Left ventricle myocardium inferior (tissue), 1 donor: ENCODE measurements at places on chromosomes 11 and 22. TPM values are rescaled to one million over a fixed set of nuclear protein-coding genes. Genes with fewer than 3 reads are reported as not detected.

Gene GLB1L3
- not detected for total RNA-seq

GRCh38 chr11:103633068-103633788 lies 403.2 kb upstream of the DDI1 start:
- no peak overlapping the region for H3K4me3 ChIP-seq
- no peak for DNase-seq
- H3K27me3 ChIP-seq: no peaks in the 10 kb centered on the region
- H3K4me1 ChIP-seq: no peaks in the 10 kb centered on the region
- peak overlapping the region; percentile 81 for H3K27ac ChIP-seq

DNA sequence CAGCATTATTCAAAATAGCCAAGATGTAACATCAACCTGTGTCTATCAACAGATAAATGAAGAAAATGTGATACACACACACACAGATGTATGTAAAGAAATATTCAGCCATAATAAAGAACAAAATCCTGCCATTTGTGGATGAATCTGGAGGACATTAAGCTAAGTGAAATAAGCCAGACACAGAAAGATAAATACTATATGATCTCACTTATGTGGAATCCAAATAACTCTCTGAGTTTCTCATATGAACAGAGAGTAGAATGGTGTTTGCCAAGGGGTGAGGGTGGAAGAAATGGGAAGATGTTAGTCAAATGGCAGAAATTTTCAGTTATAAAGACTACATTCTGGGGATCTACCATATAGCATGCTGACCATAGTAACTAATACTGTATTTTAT lies 224.2 kb downstream of the GUCY1A2 start:
- no peaks in the 10 kb centered on the region for H3K27me3 ChIP-seq
- no peak for DNase-seq
- no peaks in the 10 kb centered on the region for H3K4me1 ChIP-seq
- H3K27ac ChIP-seq: no peak overlapping the region

DNA sequence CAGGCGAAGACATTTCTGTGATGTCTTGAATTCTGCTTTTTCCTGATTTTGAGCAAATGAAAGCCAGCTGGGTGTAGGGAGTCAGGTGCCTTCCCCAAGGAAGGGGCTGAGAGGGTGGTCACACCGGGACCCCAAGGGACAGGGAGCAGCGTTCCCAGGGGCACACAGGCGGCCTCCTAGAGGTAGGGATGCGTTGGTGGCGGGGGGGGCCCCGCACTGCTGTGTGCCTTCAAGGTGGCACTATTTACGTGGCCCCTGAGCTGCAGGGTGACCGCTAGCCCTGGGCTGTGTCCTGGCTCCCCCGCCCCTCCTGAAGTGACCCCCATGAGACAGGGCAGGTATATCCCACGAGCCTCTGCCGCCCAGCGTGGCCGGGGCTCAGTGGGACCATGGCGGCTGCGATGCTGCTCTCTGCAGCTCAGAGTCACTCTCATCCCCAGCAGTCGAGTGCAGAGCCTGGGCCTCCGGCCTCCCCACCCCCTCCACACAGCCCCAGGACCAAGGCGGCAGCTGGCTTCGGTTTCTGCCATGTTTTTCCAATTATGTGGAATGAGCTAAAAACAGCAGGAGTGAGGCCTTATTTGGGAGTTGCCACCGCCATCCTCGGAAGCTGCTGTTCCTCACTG lies 60.9 kb downstream of the LRP5 start:
- H3K27me3 ChIP-seq: no peaks in the 10 kb centered on the region
- peak; percentile 57 for DNase-seq
- H3K36me3 ChIP-seq: peaks cover 11% of the 10 kb centered on the region

DNA sequence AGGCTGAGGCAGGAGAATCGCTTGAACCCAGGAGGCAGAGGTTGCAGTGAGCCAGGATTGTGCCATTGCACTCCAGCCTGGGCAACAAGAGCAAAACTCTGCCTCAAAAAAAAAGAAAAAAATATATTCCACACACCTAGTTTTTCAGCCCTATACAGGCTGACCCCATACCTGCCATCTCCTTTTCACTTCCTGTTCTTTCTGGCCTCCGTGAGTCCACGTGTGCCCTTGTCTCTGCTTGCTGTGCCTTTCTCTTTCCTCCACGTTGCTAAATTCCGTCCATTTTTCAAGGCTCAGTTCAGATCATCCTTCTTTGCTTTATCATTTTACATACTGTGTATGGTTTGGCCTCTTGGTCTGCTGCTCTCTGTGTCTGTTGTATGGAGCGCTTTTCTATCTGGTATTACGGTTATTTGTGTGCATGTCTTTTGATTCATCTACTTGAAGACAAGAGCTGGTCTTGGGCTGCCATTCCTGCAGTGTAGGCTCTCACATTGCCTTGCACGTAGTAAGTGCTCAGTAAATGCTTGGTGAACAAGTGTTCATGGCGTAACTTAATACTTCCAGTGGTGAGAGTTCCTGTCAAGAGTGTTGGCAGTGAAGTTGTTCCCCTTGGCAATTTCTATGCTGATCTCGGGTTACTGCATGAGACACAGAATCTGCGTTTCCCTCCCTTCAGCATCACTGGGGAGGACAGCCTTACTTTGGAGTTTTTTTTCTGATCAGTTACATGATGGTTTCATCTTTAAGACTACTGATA lies 57.5 kb downstream of the PTPRJ start:
- H3K36me3 ChIP-seq: no peaks in the 10 kb centered on the region
- H3K4me1 ChIP-seq: peaks cover 22% of the 10 kb centered on the region
- no peak for DNase-seq
- H3K27ac ChIP-seq: no peak overlapping the region
- H3K4me3 ChIP-seq: no peak overlapping the region

- peaks cover 42% of the 10 kb centered on the region for H3K4me1 ChIP-seq
- peak; percentile 45 for DNase-seq
- H3K27ac ChIP-seq: peak overlapping the region; percentile 95
- H3K4me3 ChIP-seq: peak overlapping the region; percentile 75
- no peaks in the 10 kb centered on the region for H3K27me3 ChIP-seq
Observed at GRCh38 chr11:67463680-67464410, 5.2 kb downstream of the TMEM134 start.

Gene RRM1
- total RNA-seq: 28.5 TPM

GRCh38 chr11:11227296-11228085 lies 125.6 kb downstream of the CSNK2A3 start:
- no peak overlapping the region for H3K4me3 ChIP-seq
- H3K27ac ChIP-seq: no peak overlapping the region
- H3K36me3 ChIP-seq: no peaks in the 10 kb centered on the region
- no peaks in the 10 kb centered on the region for H3K27me3 ChIP-seq
- no peak for DNase-seq
- peaks cover 14% of the 10 kb centered on the region for H3K4me1 ChIP-seq

GRCh38 chr11:6587360-6587953 lies 16.0 kb downstream of the RRP8 start:
- peak overlapping the region; percentile 52 for H3K27ac ChIP-seq
- H3K36me3 ChIP-seq: peaks cover 14% of the 10 kb centered on the region
- DNase-seq: peak; percentile 56
- no peak overlapping the region for H3K4me3 ChIP-seq
- peaks cover 22% of the 10 kb centered on the region for H3K4me1 ChIP-seq

DNA sequence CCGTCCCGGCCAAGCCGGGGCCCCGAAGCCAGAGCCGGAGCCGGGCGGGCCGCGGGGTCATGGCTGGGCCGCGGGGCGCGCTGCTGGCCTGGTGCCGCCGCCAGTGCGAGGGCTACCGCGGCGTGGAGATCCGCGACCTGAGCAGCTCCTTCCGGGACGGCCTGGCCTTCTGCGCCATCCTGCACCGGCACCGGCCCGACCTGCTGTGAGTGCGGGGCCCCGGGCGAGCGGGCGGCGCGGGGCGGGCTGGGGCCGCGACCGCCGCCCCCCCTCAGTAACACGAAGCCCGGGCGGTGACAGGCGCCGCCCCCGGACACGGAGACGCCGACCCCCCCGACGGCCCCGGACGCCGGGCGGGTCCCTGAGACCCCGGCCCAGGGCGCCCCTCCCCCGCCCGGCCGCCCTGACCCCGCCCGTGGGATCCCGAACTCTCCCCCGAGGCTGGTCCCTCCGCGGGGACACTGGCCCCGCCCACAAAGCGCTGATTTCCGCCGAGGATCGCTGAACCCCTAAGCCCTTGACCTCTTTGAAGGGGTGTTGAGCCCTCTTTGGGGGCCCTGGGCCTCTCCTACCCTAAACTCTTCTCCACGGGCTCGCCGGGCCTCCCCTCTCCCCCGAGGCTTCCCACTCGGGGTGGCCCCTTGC lies 389 bp downstream of the MICALL1 start:
- peak; percentile 35 for DNase-seq
- H3K27me3 ChIP-seq: no peaks in the 10 kb centered on the region
- peak overlapping the region; percentile 82 for H3K4me3 ChIP-seq
- no peaks in the 10 kb centered on the region for H3K36me3 ChIP-seq
- peaks cover 52% of the 10 kb centered on the region for H3K4me1 ChIP-seq

DNA sequence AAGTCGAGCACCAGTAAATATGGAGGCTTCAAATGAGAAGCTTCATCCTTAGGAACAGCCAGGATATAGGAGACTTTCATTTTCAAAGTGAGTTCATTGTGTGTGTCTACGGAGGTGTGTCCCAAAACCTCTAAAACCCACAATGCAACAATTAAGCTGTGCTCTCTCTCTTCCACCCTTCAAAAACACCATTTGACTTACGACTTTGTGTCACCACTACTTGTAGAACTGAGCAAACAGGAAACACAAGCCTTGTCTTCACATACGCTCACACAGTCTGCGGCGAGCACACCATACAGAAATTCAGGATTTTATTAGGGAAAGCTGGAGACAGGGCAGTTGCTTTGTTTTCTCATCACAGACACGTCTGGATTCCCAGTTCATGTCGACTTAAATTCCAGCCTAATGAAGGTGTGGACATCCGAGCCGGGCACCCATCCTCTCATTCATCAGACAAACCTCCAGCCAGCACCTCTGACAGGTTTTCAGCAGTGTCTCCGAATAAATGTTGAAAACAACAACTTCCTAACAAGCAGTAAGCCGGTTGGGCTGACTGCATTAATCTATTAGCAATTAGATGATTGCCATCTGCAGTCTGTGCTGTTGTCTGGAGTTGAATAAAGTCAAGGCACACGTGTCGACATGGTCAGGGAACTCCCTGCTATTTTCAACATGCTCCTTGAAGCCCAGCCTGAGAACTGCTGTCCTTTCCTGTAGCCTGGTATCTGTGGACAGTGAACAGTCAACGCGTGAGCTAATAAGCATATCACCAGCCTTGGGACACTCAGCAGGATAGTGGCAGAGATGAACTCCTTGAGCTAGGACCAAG lies 1411.1 kb downstream of the BRD1 start:
- no peaks in the 10 kb centered on the region for H3K4me1 ChIP-seq
- H3K27me3 ChIP-seq: peaks cover 97% of the 10 kb centered on the region
- no peaks in the 10 kb centered on the region for H3K36me3 ChIP-seq
- H3K27ac ChIP-seq: no peak overlapping the region

DNA sequence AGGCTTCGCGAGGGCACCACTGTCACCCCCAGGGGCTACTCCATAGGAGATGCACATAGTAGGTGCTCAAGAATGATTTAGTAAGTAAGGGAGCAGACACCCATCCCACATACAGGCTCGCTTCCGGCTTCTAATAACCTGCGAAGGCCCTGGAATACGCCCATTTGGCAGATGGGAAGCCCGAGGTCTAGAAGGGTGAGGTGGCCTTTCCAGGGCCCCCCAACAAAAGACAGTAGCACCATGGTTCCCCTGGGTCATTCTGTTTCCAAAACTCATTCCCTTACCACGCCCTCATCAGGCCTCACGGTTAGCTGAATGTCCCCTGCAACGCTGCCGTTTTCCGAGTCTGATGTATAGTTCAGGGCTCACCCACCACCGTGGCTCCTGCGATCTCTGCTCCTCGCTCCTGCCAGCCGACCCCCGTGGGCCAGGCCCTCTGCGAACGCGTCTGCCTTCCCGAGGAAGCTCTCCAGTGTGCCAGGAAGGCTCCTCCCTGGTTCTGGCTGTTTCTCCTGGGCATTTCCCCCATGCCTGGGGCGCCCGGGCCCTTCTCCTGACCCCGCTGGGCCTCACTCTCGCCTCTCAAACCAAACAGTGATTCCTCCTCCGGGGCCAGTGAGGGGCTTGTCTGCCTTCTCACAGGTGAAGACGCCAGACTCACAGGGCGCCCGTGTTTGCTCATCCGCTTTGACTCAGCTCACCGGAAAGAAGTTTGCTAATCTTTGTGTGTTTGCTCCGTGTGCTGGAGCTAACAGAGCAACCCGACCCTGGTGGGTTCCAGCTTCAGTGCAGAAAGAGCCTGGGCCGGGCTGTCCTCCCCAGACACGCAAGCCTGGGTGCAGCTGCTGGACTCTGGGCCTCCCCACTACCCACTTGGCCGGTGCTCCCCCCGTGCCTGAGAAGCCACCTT lies 86.6 kb downstream of the RTL6 start:
- DNase-seq: no peak
- H3K36me3 ChIP-seq: no peaks in the 10 kb centered on the region
- H3K27me3 ChIP-seq: no peaks in the 10 kb centered on the region
- H3K27ac ChIP-seq: no peak overlapping the region

Gene RRP7A
- 15.8 TPM for total RNA-seq

- H3K4me1 ChIP-seq: peaks cover 17% of the 10 kb centered on the region
- no peaks in the 10 kb centered on the region for H3K27me3 ChIP-seq
- no peak for DNase-seq
Observed at GRCh38 chr11:115581871-115582639, 77.8 kb upstream of the CADM1 start.

DNA sequence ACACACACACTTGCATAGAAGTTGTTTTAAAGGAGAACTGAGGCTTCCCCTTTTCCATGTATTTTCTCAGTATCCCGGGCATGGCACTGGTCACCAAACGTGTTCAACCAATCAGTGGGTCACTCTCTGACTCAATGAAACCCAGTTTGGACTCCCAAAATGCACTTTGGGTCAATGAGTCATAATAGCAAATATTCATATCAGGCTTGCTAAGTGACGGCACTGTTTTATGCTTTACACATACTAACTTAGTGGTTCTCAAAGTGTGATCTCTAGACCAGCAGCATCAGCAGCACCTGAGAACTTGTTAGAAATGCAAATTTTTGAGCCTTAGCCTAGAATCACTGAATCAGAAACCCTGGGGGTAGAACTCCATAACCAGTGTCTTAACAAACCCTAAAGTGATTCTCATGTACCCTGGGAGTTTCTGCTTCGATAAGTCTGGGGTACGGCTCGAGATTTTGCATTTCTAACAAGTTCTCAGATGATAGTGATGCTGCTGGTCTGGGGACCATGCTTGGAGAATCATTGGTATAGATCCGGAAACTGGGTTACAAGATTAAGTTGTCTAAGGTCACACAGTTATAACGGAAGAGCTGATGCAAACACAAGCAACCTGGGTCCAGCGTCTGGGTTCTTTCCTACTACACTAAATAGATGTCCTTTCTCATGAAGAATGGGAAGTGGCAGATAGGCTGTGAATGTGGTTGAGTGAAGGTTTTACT lies 35.6 kb downstream of the ETS1 start:
- peaks cover 78% of the 10 kb centered on the region for H3K4me1 ChIP-seq
- no peak overlapping the region for H3K4me3 ChIP-seq
- H3K36me3 ChIP-seq: no peaks in the 10 kb centered on the region
- H3K27me3 ChIP-seq: no peaks in the 10 kb centered on the region

GRCh38 chr11:12680246-12680939 lies 6.2 kb downstream of the TEAD1 start:
- no peaks in the 10 kb centered on the region for H3K36me3 ChIP-seq
- H3K4me1 ChIP-seq: peaks cover 98% of the 10 kb centered on the region
- peak overlapping the region; percentile 38 for H3K4me3 ChIP-seq
- peak overlapping the region; percentile 51 for H3K27ac ChIP-seq
- H3K27me3 ChIP-seq: no peaks in the 10 kb centered on the region
- peak; percentile 87 for DNase-seq

GRCh38 chr11:65545853-65546216 lies 12.3 kb downstream of the LTBP3 start:
- H3K27me3 ChIP-seq: no peaks in the 10 kb centered on the region
- H3K36me3 ChIP-seq: peaks cover 42% of the 10 kb centered on the region
- H3K4me3 ChIP-seq: no peak overlapping the region
- no peak for DNase-seq

Gene HORMAD2
- not detected for total RNA-seq

GRCh38 chr11:120854988-120855387 lies 168.9 kb upstream of the TBCEL start:
- no peak overlapping the region for H3K4me3 ChIP-seq
- DNase-seq: no peak
- peaks cover 12% of the 10 kb centered on the region for H3K4me1 ChIP-seq
- H3K27ac ChIP-seq: no peak overlapping the region
- no peaks in the 10 kb centered on the region for H3K36me3 ChIP-seq
- H3K27me3 ChIP-seq: peaks cover 43% of the 10 kb centered on the region
